Ascending aorta (tissue), 2 donors: ENCODE measurements at places on chromosomes 7 and 10.

DNA sequence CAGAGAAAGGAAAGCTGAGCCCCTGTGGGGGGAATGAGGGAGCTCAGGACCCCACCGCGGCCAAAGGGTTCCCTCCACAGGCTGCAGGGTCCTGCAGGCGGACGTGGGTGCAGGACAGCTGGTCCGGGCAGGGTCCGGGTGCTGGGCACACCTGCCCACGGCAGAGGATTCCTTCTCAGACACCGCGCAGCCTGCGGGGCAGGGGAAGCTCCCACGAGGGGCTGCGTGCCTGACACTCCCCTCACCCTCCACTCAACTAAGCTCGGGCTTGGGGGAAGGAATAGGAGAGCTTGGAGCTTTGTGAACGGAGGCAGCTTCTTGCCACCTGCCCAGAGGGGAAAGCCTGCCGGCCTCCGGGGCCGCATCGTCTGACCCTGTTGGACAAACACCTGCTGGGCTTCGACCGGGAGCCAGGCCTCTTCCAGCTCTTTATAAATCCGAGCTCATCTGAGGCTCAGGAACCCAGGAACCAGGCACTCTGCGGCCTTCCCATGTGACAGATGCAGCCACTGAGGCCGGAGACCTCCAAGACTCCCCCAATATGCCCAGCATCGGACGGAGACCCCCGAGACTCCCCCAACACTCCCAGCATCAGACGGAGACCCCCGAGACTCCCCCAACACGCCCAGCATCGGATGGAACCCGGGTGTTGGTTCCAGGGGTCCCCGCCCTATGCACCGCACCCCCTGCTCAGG lies 97.3 kb downstream of the PDGFA start:
- no peak for DNase-seq
- no peaks in the 10 kb centered on the region for H3K36me3 ChIP-seq
- no peak overlapping the region for H3K27ac ChIP-seq
- H3K4me1 ChIP-seq, result peaks cover 18% of the 10 kb centered on the region
- no peaks in the 10 kb centered on the region for H3K27me3 ChIP-seq

- H3K27me3 ChIP-seq, result no peaks in the 10 kb centered on the region
- no peaks in the 10 kb centered on the region for H3K36me3 ChIP-seq
- H3K27ac ChIP-seq, result no peak overlapping the region
- DNase-seq, result no peak
Observed at GRCh38 chr7:137669706-137670105, 177.1 kb downstream of the DGKI start.

DNA sequence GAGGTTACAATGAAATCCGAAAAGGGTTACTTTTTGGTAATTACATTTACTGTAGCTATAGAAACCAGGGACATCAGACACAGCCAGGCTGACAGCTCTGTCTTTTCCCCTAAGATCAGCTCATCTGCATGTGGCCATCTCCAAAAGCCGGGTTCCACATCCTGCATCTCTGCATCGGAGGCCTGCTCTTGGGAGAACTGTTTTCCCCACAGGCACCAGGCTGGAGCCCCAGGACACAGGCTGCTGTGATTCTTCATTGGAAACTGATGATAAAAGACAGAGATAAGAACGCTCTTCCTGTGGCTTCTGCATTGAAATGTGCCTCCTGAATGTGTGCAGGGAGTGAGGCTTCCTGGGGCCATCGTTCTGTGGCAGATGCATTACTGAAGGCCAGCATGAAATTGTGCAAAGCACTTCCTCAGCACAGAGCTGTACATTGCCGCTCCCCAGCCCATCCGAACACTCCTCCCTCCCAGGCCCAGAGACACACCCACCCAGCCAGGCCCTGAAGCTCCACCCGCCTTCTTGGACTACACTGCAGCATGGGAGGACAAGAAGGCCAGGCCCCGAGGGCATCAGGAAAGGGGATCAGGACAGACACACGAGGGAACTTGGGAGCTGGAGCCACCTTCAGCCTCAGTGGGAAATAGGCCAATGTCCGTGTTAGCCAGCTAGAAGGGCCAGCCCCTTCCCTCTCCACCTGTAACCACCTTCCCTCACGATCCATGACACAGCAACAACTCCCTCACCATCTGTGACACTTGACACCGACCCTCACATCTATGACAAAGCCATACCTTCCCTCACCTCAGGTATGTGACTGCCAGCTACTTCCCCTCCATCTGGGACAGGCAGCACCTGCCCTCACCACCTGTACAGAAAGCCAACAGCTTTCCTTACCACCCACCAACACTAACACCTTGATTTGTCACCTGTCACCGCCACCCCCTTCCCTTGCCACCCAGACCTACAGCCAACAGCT lies 113.2 kb downstream of the GRID1 start:
- no peaks in the 10 kb centered on the region for H3K36me3 ChIP-seq
- DNase-seq, result peak; percentile 44
- H3K4me1 ChIP-seq, result no peaks in the 10 kb centered on the region

GRCh38 chr7:75772081-75773077 lies at the start of gene CCL26:
CCL26 (minus strand) TSS chr7:75772211; CDS start chr7:75772176, 35 bp downstream.
- H3K4me1 ChIP-seq, result no peaks in the 10 kb centered on the region
- no peak within 1 kb of the TSS for H3K27ac ChIP-seq
- H3K4me3 ChIP-seq, result no peak within 1 kb of the TSS
- no peaks in the 10 kb centered on the region for H3K36me3 ChIP-seq
- H3K27me3 ChIP-seq, result no peaks in the 10 kb centered on the region

DNA sequence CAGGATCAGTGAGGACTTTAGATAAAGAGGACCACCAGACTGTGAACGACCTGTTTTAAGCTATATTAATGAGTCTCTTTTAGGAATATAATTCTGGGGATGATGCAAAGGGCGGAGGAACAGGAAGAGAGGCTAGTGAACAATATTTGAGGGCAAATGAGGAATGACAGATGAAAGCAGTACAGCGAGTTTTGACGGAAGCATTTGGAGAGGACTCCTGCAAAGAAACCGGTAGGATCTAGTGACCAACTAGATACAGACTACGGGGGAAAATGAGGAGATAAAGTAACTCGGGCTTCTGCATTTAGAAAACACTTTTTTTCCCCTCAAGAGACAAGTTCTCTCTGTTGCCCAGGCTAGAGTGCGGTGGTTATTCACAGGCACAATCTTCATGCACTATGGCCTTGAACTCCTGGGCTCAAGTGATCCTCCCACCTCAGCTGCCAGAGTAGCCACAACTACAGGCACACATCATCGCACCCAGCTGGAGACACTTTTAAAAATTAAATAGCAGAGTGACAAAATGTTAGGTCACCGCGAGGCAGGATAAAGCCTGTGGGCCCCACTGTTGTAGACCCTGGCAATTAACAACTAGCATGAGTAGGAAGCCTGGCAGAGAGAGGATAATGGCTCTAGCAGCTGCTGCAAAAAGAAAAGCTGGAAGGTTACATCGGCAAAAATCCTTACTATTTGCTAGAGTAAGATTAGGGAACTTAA lies 143.2 kb downstream of the SRPK2 start:
- no peaks in the 10 kb centered on the region for H3K4me1 ChIP-seq
- H3K4me3 ChIP-seq, result no peak overlapping the region
- H3K27ac ChIP-seq, result no peak overlapping the region
- DNase-seq, result no peak

GRCh38 chr10:24254180-24254579 lies 45.2 kb downstream of the KIAA1217 start:
- no peak overlapping the region for H3K4me3 ChIP-seq
- H3K27ac ChIP-seq, result no peak overlapping the region
- no peak for DNase-seq
- H3K27me3 ChIP-seq, result no peaks in the 10 kb centered on the region

- H3K4me1 ChIP-seq, result no peaks in the 10 kb centered on the region
- DNase-seq, result peak; percentile 67
- H3K27ac ChIP-seq, result no peak overlapping the region
- peaks cover 5% of the 10 kb centered on the region for H3K27me3 ChIP-seq
- peak overlapping the region; percentile 25 for H3K4me3 ChIP-seq
Observed at GRCh38 chr10:7412237-7412927, 1.5 kb upstream of the SFMBT2 start.

- H3K4me3 ChIP-seq, result no peak overlapping the region
- H3K36me3 ChIP-seq, result no peaks in the 10 kb centered on the region
- no peak overlapping the region for H3K27ac ChIP-seq
- DNase-seq, result no peak
- no peaks in the 10 kb centered on the region for H3K4me1 ChIP-seq
Observed at GRCh38 chr7:127486654-127487053, 94.1 kb upstream of the ZNF800 start.

DNA sequence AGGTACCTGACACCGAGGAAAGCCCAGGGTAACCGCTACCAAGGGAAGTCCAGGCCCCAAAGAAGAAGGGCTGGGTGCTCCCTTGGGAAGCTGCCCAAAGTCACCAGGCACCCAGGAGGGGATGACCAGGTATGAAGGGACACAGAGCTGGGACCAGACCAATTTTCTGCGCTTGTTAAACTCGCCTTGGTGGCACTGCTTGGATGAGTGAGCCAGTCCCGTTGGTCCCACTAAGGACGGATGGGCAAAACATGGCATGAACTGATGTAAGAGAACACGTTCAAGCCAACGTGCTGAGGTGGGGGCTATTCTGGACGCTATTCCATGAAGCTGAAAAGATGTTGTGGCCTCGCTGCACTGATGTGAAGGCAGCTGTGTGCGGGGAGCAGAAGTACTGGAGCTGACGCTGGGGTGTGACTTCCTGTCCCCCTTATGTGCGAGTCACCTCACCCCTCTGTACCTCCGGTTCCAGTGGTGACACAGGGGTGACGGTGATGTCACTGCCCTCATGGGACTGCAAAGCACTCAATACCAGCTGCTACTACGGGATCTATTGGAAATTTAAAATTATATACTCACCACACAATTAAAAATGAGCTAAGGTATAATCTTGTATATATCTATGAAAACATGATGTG lies 73.6 kb downstream of the COBL start:
- no peak for DNase-seq
- H3K4me3 ChIP-seq, result no peak overlapping the region
- no peaks in the 10 kb centered on the region for H3K27me3 ChIP-seq
- no peak overlapping the region for H3K27ac ChIP-seq

DNA sequence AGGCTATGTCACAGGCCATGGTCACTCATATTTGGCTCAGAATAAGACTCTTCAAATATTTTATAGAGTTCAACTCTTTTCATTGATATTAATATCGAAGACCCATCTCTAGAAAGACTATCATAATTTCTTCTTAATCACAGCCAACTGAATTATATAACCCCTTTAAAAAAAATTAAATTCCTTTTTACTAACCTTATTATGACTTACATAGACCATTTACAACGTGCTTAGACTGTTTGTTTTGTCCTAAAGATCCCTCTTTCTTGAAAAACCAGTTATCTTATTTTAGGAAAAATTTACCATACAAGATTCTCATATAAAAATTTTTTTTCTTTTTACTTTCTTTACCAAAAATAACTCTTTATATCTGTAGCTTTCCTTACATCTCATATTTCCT lies 10.2 kb upstream of the TMEM254 start:
- H3K4me1 ChIP-seq, result peaks cover 4% of the 10 kb centered on the region
- H3K4me3 ChIP-seq, result no peak overlapping the region
- DNase-seq, result no peak

DNA sequence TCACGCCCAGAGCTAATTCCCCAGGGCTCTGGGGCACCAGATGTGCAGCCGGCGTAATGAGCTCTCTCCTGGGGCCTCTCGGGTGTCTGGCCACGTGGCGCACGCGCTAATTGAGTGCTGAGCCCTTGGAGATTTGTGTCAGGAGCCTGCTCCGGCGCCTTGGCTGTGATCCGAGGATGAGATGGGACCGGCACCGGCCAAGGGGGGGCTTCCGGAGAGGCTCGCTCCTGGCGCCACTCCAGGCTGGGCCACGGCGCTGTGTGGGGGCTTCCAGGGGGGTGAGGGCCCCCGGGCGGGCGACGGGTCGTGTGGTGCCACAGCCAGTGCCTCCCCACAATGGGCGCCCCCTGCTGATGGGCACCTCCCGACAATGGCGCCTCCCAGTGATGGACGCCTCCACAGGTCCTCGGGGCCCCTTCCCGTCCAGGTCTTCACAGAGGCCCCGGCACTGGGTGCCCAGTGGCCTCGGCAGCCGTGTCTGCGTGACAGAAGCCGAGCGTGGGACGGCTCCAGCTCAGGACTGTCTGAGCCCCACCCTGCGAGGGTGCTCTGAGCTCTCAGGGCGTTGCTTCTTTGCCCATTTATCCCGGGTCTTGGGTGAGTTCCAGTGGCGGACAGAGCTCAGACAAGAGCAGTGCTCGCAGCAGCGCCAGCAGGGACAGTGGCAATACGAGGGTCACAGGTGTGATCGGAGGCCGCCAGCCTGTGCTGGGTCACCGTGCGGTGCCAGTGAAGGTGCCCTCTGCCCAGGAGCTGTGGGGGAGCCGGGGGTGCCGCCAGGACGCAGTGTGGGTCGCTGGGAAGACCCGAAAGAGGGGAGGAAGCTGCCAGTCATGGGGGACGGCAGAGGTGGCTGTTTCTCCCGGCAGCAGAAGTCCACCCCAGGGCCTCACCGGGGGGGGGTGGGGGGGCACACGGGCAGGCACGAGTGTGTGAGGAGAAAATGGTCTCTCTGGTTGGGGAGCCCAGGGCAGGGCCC lies 8.2 kb upstream of the NKX6-2 start:
- no peak overlapping the region for H3K27ac ChIP-seq
- H3K27me3 ChIP-seq, result no peaks in the 10 kb centered on the region
- DNase-seq, result no peak

DNA sequence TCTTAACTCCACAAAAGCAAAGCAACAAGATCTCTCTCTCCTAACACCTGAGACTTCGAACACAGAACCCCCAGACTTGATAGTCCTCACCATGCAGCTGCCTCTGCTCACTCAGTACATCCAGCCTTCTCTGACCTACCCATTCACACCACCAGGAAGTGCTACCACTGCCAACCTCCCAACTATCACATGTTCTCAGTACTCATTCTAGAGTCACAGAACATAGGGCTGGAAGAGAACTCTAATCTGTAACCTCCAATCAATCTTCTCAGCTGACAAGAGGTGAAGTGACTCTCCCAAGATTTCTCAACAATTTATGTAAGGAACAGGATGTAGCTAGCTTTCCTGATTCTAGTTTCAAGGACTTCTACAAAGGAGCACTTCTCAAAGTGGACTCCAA lies 3.8 kb downstream of the NUDCD3 start:
- peaks cover 35% of the 10 kb centered on the region for H3K36me3 ChIP-seq
- no peaks in the 10 kb centered on the region for H3K27me3 ChIP-seq
- H3K4me1 ChIP-seq, result peaks cover 25% of the 10 kb centered on the region
- no peak overlapping the region for H3K27ac ChIP-seq

DNA sequence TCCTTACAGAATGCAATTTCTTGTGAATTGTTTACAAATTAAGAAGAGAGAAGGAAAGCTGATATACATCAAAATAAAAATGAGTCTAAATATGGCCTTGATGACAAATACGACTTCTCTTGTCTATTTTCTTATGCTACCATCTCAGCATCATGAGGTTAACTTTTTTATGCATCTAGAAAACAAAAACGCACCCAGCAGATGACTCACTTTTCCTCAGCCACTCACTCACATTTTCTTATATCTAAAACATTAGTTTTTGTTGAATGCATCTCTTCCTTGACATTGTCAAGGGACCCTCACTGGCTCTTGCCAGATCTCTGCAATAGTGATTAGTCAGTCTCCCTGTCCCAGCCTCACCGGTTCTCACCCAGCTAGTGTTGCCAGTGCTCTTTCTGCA lies 256.4 kb upstream of the SLC26A5 start:
- no peak overlapping the region for H3K4me3 ChIP-seq
- DNase-seq, result no peak
- no peaks in the 10 kb centered on the region for H3K27me3 ChIP-seq
- H3K36me3 ChIP-seq, result no peaks in the 10 kb centered on the region
